Adipocyte (in vitro differentiated cells): ENCODE measurements at places on chromosomes 7 and 10.

GRCh38 chr7:98038321-98038720 is 48.3 kb upstream of the OCM2 start:
- DNase-seq = no peak

GRCh38 chr7:108001764-108002725 is 916 bp downstream of the LAMB1 start:
- peak; percentile 69 for DNase-seq

DNA sequence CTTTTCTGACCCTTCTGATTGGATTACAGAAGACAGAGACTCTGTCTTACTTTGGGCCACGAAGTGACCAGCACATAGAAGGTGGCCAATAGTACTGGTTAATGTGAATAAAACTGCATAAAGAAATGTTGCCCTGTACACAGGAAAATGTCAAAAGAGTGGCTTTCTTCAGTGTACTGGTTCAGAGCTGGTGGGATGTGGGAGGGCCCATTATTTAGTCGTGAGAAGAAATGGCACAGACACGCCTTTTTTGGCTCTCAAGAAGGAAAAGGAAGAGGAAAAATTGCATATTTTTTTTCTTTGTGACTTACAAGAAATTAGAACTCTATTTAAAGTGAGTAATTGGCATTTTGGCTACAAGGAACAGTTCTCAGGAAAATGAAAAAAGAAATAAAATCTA is 129.7 kb downstream of the DGKI start:
- DNase-seq = no peak

DNA sequence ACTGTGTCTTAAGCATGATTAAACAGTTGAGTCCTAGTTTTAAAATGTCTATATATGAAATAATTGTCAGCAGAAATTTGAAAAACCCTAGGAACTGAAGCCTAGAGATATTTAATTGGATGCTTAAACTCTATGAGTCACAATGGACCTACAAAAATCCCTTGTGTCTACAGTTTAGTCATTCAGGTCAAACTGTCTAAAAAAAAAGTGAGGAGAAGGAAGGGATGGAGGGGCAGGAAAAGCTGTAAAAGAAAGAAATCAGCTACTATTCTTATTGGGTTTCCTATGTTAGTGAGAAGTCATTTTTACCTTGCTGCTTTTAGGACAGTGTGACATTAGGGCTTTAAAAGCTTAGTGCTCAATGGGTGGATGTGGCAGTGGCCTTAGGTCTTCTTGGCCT is 406.1 kb upstream of the FZD8 start:
- DNase-seq = no peak

GRCh38 chr10:48366261-48366660 is 59.8 kb downstream of the MAPK8 start:
- no peak for DNase-seq

DNA sequence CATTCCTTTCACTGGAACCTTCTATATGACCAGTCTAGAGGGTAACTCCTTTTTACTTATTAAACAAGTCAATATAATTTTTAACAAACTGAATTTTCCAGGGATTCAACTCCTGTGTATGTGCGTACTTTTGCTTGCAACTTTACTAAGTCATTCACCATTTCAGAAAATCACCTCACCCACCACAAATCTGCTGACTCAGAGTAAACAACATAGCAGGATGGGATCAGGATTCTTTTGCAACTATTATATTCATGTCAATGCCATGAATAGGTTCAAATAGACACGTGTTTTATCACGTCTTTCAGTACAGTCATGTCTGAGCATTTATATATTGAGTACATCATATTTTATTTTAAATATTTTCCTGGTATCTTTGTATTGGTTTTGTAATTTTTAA is 14.5 kb downstream of the CTTNBP2 start:
- DNase-seq = no peak

DNA sequence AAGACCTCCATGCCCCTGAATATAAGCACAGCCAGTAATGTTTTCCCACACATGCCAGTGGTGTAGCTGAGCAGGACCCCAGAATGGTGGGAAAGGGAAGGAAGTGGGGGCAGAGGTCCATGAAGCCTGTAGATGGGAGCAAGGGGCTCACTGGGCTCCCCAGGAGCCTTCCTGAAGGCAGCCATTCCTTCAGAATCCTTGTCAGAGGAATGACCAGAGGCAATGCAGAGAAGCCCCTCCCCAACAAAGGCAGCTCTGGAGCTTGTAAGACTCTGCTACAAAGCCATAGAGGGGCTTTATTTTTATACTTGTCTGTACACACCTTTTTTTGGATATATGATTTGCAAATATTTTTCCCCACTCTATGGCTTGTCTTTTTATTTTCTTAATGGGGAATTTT is 165.0 kb upstream of the TCF7L2 start:
- no peak for DNase-seq

DNA sequence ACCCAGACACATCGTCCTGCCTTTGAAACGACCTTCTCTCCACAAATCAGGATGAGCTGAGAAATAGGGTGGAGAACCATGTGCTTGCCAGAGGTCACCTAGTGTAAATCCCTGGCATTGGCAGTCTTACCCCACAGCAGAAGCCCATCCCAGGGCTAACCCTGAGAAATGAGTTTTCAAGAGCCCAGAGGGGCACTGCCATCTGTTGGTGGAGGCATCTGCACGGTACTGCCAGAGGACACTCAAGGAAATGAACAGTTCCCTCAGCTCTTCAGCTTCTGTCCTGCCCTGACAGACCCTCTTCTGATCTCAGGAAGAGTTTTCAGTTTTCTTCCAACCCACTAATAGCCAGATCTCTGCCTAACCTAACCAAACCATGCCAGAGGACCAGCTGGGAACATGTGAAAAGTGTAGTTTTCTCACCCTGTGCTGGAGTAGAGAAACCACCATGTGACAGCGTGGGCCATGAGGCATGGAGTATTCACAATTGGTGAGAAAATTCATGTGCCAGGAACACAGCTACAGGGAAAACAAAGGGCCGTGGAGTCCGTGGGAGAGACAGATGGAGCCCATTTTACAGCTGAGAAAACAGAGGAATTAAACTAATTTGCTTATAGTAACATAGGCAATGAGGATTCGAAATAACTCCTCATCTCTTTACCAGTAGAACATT is 37.7 kb upstream of the ITPRID1 start:
- DNase-seq = no peak

GRCh38 chr7:90401989-90402388 is 1.3 kb upstream of the CLDN12 start:
- no peak for DNase-seq

DNA sequence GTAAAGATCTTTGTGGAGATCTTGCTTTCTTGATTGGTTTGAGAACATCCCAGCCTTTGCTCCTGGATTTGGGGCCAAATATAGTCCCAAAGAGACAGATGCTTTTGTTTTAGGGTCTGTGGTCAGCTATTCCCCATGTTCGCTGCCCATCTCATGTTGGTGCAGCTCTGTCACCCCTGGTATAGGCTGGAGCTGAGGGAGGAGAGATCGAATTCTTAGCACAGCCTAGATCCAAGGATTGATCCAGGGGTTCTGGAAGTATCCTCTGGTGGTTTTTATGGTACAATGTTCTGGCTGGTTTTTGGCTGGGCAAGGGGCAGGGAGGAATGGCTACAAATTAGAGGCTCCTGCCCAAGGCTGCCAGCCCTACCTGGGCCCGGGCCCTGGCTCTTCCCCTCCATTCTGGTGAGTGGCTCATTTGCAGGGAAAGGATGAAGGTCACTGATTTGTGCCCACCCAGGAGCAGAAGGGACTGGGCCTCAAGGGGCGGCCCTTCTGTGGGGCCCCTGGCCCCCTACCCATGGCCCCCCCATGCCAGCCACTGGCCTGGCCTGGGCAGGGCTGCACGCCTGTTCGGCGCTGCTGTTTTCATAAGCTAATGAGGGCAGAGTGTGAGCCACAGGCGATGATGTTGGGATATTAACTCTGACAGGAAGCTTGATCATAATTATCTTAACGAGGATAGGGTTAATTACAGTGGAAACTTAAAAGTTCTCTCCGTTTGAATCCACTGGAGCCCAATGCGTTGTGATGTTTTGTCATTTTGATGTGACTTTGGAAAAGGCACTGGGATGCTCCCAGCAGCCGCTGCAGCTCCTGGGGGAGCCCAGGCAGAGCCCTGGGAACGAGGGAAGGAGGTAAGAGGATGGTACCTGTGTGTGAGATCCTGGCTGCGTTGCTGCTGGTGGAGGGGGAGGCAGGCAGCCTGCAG is 600.6 kb downstream of the LRMDA start:
- DNase-seq = no peak

DNA sequence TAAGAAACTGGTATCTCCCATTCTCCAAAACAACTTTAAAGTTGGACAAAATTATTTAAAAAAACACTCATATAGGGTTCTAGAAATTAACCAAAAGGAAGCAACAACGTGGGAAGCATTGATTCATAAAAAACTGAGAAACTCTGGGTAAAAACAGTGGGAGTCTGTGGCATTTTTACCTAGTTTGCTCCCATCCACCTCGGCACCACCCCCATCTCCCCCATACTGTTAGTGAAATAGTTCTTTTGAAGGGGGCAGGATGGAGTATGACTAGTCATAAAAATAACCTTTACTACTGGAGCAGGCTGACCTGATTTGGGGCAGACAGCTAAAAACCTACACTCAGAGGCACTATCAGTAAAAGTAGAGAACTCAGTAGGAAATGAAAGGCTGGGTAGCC is 123.2 kb downstream of the AVL9 start:
- no peak for DNase-seq

GRCh38 chr10:99456931-99457288 is 26.5 kb upstream of the GOT1 start:
- no peak for DNase-seq

DNA sequence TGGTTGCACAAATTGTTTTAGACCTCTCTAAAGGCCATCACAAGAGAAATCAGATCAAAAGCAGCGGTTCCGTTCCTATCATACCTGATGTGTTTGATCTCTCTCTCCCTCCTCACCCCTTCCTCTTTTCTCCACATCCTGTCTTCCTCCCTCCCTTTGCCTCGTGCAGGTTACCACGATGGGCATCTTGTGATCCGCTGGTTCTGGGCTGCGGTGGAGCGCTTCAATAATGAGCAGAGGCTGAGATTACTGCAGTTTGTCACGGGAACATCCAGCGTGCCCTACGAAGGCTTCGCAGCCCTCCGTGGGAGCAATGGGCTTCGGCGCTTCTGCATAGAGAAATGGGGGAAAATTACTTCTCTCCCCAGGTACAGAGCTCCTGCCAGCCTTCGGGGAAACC is 28.5 kb upstream of the STK17A start:
- no peak for DNase-seq

DNA sequence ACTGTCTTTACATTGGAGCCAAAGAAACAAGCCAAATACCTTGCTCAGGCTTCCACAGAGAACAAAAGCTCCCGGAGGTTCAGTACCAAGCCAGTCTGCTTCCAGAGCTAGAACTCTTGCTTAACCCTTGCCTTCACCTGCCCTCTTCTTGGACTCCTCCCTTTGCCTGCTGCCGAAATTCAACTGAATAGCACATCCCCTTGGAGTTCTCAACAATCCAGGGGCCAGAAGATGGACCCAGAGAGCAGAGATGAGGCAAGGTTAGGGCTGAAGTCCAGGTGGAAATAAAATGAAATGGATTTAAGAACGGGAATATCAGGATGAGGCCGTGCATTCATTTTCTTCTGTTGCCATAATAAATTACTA is 876 bp upstream of the PIK3AP1 start:
- no peak for DNase-seq

DNA sequence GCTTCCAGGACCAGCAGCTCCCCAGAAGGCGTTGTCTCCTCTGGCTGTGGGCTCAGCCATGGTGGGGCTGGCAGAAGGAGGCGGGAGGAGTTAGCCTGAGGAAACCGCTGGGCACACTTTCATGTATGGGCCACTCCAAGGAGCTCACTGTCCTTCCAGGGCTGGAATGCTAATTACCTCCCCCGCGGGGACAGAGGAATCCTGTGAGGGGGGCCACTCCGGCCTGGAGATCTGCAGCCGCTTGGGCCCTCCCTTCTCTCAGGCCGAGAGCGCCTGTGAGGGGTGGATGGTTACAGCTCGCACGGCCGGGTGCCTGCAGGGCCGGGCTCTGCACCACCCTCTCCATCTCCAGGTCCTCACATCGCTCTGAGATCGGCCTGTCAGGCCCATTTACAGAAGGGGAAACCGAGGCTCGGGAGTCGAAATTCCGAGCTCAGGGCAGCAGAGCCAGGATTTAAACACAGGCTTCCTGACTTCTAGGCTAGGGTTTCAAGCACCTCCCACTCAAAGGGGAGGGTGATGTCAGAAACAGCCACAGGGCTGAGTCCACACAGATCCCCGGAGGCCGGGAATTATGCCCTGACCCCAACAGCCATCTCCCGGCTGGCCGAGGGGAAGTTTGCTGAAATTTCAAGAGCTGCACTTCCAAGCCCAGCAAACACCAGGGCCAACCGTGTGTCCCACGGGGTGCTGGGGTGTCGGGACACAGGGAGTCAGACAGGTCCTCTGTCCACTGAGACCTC is 59.1 kb downstream of the PDGFA start:
- peak; percentile 57 for DNase-seq

DNA sequence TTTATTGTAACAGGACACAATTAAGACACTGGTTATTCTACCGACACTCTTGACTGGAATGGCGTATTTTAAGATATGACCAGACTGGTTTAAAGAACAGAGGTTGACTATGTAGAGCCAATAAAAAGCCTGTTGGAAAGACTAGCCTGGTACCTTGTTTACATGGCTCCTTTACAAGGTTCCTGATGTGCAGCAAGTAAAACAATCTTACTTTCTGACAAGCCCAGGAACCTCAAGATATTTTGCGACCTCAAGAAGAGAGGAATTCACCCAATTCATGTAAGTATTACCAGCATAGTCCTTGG is 14.1 kb downstream of the LARP4B start:
- DNase-seq = no peak

GRCh38 chr10:110312206-110312605 is 7.5 kb upstream of the SMNDC1 start:
- DNase-seq = no peak

- no peak for DNase-seq
Measured at GRCh38 chr7:25952261-25953057, 199.5 kb upstream of the NFE2L3 start.

GRCh38 chr7:1490837-1491236 is 13.4 kb downstream of the INTS1 start:
- DNase-seq = no peak

- no peak for DNase-seq
Measured at GRCh38 chr10:13703997-13704536, 117.3 kb downstream of the PRPF18 start.

- DNase-seq = no peak
Measured at GRCh38 chr10:71263376-71263775, 51.0 kb downstream of the UNC5B start.

GRCh38 chr10:61766927-61767326 is 104.2 kb downstream of the CABCOCO1 start:
- no peak for DNase-seq

DNA sequence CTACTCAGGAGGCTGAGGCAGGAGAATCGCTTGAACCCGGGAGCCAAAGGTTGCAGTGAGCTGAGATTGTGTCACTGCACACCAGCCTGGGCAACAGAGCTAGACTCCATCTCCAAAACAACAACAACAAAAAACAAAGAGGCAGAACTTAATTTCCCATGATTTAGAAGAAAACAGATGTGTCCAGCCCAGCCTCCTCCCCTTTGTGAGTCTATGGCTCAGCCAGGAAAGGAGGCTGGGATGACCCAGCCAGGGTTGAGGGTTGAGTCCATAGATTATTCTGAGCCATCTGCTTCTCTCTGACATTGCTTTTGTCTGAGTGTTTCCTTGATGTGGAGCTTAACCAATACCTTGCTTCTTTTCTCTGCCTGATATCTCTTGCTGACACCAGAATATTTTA is 994.1 kb downstream of the TYW1 start:
- DNase-seq = no peak
